Karpas-422 (cell line): ENCODE measurements at places on chromosomes 7 and 10. TPM values are rescaled to one million over a fixed set of nuclear protein-coding genes. Genes with fewer than 3 reads are reported as not detected.

CALML5 gene
- total RNA-seq = not detected in 2 replicates

ELFN1 gene
- not detected in 2 replicates for total RNA-seq

GJD4 gene
- not detected in 2 replicates for total RNA-seq

NXPH1 gene
- total RNA-seq = not detected in 2 replicates

USP54 gene
- total RNA-seq = 8.2 and 10.7 TPM in 2 replicates

ZNF425 gene
- total RNA-seq = 0.41 and 1.8 TPM in 2 replicates

PTPRN2 gene
- 0.87 and 1.7 TPM in 2 replicates for total RNA-seq

- DNase-seq = no peak
Observed at GRCh38 chr7:83447681-83448080, 201.3 kb downstream of the SEMA3E start.

DNA sequence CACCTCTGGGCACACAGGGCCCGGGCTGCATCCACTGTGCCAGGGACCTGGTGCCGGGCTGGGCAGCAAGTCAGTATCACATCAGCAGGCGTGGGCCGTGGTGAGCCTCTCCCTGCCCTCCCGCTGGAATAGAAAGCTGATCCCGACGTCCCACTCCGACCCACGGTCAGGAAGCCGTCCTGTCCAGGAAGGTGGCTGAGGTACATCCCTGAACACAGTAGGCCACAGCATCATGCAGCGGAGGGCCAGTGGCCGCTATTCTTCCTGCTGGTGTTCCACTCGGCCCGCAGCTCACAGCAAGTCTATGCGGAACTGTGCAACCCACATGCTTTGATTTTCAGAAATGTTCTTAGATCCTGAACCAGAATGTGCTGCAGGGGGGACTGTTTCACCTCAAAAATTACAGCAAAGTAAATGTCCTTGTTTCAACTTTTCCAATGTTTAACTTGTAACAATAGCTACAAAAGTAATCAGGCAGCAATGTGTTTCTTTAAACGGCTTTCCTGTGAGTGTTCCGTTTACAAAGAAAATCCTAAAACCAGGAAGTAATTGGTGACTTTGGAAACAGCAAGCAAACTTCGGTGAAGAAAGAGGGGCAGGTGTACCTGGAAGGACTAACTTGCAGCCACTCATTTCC, 676 bp upstream of the GPR146 start:
- DNase-seq = no peak

- DNase-seq = no peak
Observed at GRCh38 chr7:47914717-47915615, 33.3 kb downstream of the PKD1L1 start.

DNA sequence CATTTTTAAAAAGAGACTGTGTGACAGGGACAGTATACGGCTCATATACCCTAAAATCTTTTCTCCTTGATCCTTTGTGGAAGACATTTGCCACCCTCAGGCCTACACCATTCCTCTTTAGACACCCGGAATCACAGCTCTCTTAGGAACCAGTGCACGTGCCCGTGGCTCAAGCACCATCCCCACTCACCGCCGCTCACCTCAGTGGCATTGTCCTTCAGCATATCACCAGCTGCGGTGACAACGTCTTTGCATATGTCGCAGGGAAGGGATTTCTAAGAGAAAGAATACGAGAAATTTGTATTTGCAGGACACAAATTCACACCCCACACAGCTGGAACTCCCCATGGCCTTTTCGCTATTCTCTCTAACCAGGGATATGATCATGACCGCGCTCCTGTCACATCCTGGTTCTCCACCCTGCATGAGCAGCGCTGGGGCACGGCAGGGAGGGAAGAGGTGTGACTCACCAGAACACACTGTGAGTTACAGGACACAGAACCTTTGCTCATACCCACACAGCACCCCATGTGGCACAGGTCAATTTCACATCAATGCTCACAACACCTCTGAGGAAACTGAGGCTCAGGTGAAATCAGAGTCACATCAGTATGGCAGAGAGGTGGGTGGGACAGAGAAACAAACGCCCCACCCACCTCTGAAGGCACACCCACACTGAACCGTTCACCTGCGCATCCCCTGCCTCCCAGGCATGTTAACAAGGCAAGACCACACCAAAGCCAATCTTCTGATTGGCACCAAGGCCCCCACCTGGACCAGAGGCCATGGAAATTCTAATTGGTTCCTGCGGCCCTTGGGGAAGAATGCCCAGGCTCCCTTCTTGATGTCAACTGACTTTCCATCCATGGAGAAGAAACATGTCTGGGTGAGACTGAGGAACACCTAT, 19.2 kb downstream of the PSAP start:
- no peak for DNase-seq

DNA sequence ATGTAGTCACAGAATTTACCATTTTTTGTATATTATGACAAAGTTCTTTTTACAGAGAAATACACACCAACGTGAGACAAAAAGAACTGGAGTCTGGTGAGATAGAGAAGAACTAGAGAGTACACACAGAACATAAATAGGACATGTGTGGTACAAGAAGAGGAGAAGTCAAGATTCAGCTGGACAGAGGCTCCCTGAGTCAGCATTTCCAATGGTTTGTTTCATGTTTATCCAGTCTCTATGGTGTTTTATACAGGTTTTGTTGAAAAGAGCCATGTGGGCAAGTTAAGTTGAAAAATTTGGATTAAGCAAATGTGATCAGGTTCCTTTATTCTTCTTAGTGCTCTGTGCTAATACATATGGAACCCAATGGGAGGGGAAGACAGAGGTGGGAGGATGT, 105.5 kb upstream of the AKR1E2 start:
- DNase-seq = no peak

DNA sequence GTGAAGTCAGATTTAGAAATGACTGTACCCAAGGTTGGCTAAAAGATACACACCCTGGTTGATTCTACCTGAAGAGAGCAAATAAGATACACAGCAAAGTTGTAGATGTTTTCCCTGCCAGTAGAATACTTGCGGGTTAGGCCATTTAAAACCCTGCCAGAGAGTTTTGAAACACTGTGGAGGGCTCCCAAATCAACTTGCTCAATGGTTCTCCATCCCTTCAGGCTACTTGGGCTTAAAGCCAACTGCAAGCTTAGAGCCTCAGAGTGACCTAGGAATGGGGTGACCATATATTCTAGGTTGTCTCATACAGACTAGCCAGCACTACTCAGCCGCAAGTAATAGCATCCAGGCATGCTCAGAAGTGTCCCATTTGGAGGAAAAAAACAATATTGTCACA, 10.0 kb downstream of the CAV1 start:
- DNase-seq = no peak

GRCh38 chr10:6581778-6582228, 1.7 kb upstream of the PRKCQ start:
- no peak for DNase-seq

- DNase-seq = no peak
Observed at GRCh38 chr10:123550675-123551096, 115.5 kb upstream of the GPR26 start.

DNA sequence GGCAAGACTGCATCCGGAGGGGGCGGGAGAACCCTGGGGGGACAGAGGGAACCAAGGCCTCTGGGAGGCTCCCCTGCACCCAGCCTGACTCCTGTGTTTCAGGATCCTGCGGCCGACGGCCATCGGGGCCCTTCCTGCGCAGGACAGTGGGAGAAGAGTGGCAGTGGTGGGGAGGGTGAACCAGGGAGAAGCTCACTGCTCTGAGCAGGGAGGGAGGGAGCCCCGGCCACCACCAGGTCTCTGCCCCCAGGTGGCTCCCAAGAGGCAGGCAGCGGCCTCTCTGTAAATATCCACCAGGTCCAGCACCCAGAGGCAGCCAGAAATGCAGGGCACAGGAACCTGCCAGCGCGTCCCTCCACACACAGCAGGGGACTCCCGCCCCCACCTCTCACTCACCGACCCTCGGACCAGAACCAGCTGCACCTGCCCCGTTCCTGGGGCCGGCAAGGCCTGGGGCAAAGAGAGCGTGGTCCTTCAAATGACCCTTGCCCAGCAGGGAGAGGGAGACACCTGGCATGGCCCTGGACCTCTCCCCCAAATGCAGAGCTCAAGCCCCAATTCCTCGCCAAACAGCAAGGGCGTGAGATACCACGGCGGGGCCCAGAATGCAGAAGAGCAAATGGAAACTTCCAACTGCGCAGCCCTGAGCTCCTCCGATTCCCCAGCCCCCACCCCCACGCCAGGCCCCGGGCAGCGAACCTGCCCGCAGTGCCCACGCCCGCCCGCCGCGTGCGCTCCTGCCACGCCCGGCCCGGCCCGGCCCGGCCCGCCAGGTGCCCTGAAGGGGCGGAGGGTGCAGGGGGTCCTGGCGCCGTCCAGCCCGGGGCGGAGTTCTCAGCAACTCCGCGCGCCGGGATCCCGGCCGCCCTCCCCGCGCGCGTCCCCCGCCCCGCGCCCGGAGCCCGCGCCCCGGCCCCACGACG, 805 bp downstream of the RASGEF1A start:
- DNase-seq = no peak

GRCh38 chr10:14560274-14560673, 214.4 kb downstream of the FAM107B start:
- no peak for DNase-seq

- no peak for DNase-seq
Observed at GRCh38 chr10:22599048-22599561, 115.3 kb downstream of the PIP4K2A start.

GRCh38 chr7:131355917-131356777, 28.5 kb downstream of the MKLN1 start:
- DNase-seq = no peak

GRCh38 chr10:119378737-119379067, 163.8 kb downstream of the RGS10 start:
- DNase-seq = no peak

GRCh38 chr10:106401161-106401560, 763.3 kb downstream of the SORCS1 start:
- no peak for DNase-seq

GRCh38 chr10:25758511-25758910, 175.5 kb upstream of the MYO3A start:
- DNase-seq = no peak

DNA sequence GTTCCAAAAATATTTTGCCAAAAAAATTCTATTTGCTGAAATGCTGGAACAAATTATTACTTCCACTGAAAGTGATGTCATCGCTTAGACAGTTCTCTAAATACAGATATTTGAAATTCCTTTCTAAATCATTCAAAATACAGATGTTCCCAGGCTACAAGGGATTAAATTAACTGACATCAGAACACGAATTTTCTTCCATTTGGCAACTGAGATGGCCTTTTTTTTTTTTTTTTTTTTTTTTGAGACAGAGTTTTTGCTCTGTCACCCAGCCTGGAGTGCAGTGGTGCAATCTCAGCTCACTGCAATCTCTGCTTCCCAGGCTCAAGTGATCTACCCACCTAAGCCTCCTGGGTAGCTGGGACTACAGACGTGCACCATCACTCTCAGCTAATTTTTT, 57.0 kb downstream of the P4HA1 start:
- DNase-seq = no peak

GRCh38 chr7:41592794-41593193, 110.1 kb downstream of the INHBA start:
- DNase-seq = no peak

GRCh38 chr10:50251394-50251793, at the start of gene ASAH2:
TSS of gene ASAH2 (minus strand) at chr10:50251516. CDS start at chr10:50248610, 2,906 bp downstream.
- no peak for DNase-seq

- no peak for DNase-seq
Observed at GRCh38 chr7:22921386-22922086, 92.4 kb downstream of the HYCC1 start.
